ENCODE measurements at places on chromosomes 2 and 18.

- ATAC-seq = no peak
Measured at GRCh38 chr2:150088538-150088937, 398.9 kb downstream of the RND3 start.

DNA sequence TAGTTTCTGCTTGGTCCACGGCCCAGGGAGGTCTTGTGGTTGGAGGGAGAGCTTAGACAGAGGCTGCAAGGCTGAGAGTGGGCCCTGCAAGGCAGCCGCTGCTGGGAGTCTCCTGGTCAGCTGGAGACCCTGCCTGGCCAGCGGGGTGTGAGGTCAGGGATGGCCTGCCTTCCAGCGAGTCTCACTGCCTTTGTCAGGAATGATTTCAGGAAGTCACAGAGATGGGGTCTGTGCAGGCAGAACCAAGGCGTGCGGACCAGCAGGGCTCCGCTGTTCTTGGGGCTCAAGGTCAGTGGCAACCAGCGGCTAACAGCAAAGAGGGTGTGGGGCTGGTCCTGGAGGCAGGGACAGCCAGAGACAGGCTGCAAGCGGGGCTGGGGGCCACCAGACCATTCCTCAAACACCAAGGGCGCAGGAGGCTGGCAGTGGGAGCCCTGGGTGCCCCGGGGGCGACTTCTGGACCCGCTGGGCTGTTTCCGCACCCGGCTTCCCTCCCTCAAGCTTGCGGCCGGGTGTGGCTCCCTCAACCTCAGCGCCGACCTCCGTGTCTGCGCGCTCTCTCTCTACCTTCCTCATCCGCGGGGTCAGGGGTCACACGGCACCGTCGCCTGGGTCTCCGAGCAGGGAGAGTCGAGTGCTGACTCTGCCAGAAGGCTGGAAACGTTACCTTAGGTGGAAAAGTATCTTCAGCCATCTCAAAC, 124.5 kb upstream of the CTDP1 start:
- no peak for ATAC-seq

DNA sequence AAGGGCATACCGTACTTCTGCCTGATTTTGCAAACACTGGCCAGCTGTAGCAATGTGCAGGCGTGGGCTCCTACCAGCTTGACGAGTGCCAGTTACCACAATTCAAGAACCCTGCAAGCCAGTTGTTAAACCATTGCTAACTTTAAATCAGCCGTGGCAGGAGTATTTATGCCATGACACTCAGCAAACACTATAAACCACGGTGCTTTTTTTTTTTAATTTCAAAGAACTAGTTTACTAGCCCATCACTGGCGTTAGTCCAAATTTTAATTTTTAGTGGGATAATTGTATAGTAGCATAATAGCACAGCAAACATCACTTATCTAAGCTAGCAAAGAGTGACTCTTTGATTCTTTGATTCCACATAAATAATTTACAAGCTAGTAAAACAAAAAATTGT, 111.1 kb downstream of the COL4A4 start:
- ATAC-seq = no peak

GRCh38 chr18:47296462-47296861, 45.0 kb upstream of the SKOR2 start:
- ATAC-seq = no peak

- ATAC-seq = no peak
Measured at GRCh38 chr18:79874553-79875530, 76.6 kb downstream of the SLC66A2 start.

- ATAC-seq = no peak
Measured at GRCh38 chr18:32998285-32998684, 225.5 kb upstream of the KLHL14 start.

- no peak for ATAC-seq
Measured at GRCh38 chr2:73307720-73308119, 14.4 kb upstream of the EGR4 start.

DNA sequence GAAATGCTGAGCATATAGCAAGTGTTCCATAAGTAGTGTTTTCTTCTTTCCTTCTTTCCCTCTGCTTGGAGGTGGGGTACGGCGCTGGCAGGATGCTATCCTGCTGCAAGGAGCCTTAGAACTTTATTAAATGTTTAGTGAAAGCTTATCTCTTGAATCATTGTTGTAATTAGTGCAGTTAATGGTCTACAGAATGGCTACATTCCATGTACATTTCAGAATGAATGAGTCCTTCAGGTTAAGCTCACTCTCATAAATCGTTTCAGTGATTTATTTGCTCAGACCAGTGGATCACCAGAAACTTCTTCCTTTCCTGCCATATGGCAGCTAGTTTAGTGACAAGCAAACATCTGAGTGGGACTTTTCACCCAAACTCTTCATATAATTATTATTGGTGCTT, 3.3 kb upstream of the YWHAQ start:
- ATAC-seq = no peak

GRCh38 chr18:31424383-31424988, 23.1 kb upstream of the DSG3 start:
- ATAC-seq = no peak

DNA sequence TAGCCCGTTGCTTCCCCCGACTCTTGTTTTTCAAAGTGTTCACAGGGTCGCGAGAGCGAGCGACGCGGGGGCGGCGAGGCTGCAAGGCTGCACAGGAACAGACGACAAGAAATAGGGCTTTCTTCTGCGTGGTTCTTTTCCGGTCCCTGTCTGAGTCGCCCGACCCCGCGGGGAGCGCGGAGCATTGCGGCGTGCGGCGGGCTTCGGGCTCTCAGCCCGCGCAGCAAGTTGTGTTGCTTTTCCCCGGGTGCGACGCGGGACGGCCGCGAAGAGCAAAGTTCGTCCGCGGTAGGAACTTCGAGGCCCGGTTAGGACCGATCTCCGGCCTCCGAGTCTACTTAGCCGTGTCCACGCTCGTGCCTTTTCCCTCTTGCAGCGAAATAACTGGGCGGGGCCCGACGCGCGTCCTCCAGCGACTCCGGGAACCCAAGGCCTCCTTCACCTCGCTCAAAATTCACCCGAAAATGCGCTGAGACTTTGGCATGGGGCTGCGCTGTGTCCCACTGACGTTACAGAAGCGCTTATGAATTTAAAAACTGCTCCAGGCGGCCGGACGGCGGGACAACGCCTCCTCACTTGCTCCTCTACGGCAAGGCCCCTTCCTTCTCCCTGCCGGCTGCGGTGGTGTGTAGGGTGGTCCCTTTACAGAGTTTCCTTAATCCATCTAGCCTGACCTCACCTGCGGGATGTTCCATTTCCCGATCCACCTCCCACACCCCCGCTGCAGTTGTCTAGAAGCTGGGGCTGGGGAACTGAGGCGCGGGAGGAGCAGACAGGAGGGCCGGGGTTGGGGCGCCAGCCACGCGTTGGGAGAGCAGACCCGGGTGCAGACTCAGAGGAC, 1.5 kb upstream of the BCL2L11 start:
- ATAC-seq = no peak

DNA sequence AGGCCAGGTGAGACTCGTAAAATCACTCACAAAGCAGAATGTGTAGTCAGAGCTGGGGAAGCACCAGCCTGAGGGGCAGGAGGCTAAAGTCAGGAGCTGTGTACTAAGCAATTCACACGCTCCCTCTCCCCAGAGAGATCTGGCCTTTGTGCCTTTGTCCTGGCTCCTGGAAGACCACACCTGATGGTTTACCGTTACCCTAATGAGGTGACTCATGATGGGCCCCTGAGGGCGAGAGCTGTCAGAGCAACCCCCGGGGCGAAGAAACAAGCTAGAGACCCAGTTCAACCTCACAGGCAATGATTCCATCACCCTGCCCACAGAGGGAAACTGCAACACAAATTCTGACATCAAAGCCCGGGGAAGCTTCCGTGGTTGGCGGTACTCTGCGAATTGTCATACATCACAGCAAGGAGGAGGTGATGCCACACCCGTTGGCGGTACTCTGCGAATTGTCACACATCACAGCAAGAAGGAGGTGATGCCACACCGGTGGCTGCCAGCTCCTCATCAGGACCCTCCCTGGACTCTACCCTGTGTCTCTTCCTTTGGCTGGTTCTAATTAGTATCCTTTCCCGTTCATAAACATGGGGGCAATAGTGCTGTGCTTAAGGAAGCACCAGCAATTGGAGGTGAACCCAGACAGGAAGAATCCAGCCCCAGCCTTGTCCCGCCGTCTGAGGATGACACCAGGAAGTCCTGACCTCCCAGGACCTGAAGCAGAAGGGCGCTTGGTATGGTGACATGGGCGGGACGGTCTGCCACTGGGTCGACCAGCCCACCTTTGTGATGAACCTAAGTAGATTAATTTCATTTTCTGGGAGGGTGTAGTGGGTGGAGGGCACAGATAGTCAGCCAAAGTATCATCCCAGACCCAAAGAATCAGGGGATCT, 30.5 kb downstream of the B3GNT7 start:
- no peak for ATAC-seq

DNA sequence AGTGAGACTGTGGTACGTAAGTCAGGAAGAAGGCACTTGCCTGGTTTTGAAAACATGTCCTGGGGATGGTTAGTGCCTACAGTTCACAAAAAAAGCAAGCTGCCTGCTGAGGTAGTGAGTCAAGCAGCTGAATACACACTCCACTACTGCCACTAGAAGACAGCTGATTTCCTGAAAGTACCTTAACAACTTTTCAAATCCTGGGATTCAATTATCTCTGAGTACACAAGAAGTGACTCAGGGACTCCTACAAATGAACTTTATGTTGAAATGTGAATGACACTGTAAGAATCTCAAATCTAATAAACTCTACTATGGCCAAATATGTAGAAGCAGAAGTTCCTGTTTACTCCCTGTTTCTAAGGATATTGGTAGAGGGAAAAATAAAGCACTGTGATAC, 58.0 kb upstream of the ARL5A start:
- ATAC-seq = no peak

DNA sequence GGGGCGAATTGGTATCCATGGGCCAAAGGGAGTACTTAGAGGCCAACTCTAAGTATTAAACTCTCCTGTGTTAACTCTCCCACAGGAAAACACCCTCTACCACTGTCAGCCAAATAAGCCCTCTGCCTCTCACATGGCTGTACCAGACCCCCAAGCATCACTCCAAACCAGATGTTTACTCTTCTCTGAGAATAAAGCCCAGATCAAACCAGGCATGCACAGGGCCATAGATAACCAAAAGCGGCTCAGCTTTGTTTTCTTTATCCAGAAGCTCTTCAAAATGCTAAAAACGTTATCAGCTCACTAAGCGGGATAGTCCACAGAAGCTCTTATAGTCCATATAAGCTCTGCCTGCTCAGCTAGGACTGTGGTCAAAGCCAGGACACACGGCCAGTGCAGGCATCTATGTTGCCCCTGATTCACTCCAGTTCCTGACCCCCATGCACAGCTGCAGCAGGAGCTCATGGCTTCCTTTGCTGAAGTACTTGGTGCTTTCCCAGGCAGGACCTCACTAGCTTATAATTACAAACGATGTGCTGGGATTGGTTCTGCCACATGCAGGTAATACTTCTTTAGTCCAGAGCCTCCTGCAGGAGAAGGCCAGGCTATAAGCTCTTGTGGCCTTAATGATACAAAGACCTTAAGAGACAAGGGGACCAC, 21.0 kb upstream of the SEMA4C start:
- ATAC-seq = no peak

DNA sequence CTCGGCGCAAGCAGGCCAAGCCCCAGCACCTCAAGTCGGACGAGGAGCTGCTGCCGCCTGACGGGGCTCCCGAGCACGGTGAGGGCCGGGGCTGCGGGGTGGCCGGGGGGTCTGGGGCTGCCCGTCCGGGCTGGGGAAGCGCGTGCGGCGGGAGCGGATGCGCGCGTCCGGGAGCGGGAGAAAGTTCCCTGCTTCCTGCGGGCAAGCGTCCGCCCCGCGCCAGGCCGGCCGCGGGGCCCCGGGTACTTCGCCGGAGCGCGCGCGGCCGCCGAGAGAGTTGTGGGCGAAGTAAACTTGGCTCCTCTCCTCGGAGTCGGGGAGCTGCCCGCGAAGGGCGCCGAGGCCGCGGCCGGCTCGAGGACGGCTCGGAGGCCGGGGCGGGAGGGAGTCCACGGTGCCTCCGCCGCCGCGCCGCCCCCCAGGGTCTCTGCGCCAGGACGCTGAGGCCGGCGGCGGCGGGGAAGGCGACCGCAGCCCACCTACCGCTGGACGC, 707 bp downstream of the SALL3 start:
- ATAC-seq = no peak

GRCh38 chr2:172919732-172920131, 155.9 kb upstream of the MAP3K20 start:
- no peak for ATAC-seq

- no peak for ATAC-seq
Measured at GRCh38 chr2:158837645-158838044, 42.5 kb downstream of the DAPL1 start.

- no peak for ATAC-seq
Measured at GRCh38 chr2:121187351-121187981, 97.5 kb downstream of the TFCP2L1 start.

- peak; percentile 76 for ATAC-seq
Measured at GRCh38 chr2:201363857-201364560, 6.9 kb upstream of the FLACC1 start.

- ATAC-seq = no peak
Measured at GRCh38 chr2:212905640-212906201, 245.7 kb downstream of the IKZF2 start.

GRCh38 chr2:28750316-28751251, 1.0 kb upstream of the PPP1CB start:
- ATAC-seq = no peak

DNA sequence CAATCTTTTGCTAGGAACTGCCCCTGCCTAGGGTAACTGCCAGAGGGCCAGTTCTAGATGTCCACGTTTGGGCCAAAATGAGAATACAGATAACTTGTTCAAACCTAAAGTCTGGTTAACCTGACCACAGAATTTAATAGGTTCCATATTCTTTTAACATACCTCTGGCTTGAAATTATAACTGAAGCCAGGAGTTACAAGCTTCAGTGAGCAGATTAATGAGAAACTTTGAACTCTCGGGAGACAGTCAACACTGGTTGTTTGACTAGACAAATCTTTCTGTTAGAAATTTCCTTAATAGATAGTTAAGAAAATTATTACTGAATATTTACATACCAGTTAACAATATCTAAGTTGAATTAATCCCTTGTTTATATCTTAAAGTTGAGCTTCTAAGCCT, 110.0 kb upstream of the KLF7 start:
- no peak for ATAC-seq

DNA sequence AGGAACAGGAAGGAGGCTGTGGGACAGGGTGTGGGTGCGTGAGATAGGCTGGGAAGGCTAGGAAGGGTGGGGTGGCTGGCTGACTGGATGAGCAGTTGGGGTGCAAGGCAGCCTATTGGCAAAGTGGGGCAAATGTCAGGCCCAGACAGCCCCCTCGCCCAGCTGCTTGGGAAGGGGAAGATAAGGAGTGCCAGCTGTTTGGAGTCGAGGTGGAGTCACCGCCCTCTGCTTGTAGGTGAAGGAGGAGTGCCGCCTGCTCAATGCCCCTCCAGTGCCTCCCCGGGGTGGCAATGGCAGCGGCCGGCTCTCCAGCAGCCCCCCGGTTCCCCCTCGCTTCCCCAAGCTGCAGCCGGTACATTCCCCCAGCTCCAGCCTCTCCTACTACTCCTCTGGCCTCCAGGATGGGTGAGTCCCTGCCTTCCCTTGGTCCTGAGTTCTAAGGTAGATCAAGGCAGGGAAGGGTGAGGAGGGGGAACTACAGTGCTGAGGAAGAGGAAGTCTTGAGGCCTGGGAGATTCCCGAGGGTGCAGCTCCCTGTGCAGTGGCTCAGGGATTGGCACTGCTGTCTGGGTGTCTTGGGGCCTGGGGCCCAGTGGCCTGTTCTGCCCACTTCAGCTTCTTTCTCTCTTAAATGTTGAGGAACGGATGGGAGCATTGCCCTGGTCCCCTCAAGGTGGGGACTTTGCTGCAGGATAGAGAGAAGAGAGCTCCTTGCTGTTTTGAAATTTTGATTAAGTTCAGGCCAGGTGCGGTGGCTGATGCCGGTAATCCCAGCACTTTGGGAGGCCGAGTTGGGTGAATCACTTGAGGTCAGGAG, 13.3 kb downstream of the GAREM2 start:
- no peak for ATAC-seq

Measured in activated CD4-positive, CD25-positive, alpha-beta regulatory T cell treated with anti-CD3 and anti-CD28 coated beads, Interleukin-2, amount 50 U/mL, for 24 hours (primary cell).